ENCODE measurements at places on chromosomes 16 and 17. TPM values are rescaled to one million over a fixed set of nuclear protein-coding genes. Genes with fewer than 3 reads are reported as not detected.

GRCh38 chr17:54694287-54694887 lies 206.3 kb upstream of the TOM1L1 start:
- DNase-seq = no peak

DNA sequence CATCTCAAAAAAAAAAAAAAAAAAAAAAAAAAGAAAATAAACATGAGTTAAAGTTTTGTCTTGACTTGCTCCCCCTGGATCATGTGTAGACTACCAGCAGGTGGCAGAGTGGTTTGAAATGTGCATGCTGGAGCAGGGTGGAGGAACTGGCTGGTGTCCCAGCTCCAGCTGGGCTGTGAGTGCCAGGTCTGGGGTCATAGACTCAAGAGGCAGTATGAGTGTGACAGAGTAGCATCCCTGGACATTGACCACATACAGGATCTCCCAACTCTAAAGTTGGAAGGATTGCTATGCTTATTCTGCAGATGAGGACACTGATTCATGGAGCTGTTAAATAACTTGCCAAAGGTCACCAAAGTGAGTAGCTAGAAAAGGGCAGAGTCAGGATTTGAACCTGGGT lies 198.0 kb upstream of the MPHOSPH6 start:
- no peak for DNase-seq

VASN gene
- polyA plus RNA-seq = 1.1 TPM

STAT5A gene
- polyA plus RNA-seq = 0.51 TPM

GRCh38 chr17:73091770-73092522 lies 542 bp downstream of the SLC39A11 start:
- DNase-seq = no peak

ABHD15 gene
- 6.8 TPM for polyA plus RNA-seq

GRCh38 chr16:12750554-12750918 lies 53.2 kb downstream of the CPPED1 start:
- no peak for DNase-seq

CRYBA1 gene
- not detected for polyA plus RNA-seq

Measured in keratinocyte (primary cell).